ENCODE measurements at places on chromosomes 5 and 9.

DNA sequence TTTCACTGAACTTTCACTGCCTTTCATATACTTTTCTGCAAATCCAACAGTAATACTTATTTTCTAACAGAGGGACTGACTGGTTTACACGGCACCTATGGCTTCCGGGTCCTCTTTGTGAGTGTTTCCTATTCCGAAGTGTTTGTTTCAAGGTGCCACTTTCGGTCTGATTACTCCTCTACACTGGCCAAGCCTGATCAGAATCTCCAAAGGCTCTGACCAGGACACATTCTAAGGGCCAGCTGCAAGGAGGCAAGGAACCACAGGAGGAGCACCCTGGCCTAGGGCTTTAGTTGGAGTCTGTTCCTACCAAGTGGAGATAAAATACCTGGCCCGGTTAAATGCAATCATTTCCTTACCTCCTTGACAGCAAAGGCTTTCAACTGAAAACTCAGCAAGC is 132.1 kb downstream of the GLIS3 start:
- no peak for DNase-seq

DNA sequence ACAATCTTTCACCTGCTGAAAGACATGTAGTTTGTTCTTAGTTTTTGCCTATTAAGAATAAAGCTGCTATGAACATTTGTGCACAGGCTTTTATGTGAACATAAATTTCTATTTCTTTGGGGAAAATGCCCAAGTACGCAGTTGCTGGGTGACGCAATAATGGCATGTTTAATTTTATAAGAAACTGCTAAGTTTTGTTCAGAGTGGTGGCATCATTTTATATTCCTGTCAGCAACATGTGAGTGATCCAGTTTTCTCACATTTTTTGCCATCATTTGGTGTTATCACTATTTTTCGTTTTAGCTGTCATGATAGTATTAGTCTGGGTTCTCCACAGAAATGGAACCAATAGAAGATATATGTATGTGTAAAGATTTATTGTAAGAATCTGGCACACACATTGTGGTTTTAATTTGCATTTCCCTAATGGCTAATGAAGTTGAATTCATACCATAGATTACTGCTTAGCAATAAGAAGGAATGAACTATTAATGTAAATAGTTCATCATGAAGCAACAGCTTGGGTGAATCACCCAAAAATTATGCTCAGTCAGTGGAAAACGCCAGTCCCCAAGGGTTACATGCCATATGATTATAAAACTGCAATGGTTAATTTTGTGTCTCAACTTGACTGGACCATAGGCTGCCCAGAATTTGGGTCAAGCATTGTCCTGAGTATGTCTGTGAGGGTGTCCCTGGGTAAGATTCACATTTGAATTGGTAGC is 358.6 kb downstream of the MSX2 start:
- DNase-seq = no peak

- no peak for DNase-seq
Measured at GRCh38 chr5:20572614-20573013, 584.6 kb upstream of the CDH18 start.

DNA sequence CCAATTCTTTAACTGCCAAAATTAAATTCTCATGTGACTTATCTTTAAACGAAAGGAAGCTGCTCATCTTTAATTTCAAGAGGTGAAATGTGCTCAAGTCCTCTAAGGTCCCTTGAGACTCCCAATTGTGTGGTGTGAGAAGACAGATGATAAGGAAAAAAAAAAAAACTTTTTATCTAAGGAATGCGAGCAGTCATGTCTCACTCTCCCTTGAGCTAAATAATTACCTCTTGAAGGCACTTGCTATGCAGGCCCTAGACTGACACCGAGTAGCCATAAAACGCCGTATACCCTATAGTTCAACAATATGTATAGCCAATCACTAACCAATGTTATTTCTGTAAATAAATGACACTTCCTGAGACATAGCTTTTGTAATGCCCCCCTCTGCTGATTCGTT is 1.5 kb upstream of the DTWD2 start:
- DNase-seq = no peak

DNA sequence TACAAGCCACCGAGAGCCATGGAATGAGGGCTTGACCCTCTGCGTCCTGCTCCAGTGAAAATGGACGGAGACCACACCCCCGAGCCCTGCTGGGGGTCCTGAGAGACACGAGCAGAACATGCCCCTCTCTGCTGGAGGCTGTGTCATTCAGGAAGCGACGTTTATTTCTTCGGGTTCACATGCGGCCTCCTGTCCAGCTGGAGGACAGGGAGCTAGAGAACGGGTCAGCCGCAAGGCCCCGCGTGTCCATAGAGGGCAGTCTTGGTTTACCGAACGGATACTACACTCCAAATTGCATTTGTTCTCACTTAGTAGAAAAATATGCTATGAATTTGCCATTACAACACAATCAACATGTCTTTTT is 36.1 kb downstream of the MRPL36 start:
- DNase-seq = no peak

DNA sequence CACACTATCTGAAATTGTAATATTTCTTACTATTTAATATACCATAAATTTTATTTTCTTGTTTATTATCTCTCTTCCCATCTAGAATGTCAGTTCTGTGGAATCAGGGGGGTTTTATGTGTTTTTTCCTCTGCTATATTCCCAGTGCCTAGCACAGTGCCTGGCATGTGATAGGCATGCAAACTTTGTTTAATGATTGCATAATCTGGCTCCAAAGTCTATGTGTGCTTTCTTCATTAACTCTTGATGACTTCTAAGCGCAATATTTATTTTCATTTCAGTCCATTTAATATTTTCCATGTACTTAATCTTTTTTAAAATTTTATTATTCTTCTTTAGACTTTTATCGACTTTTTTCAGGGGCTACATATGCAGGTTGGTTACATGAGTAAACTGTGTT is 60.4 kb upstream of the CDK5RAP2 start:
- DNase-seq = no peak

- no peak for DNase-seq
Measured at GRCh38 chr5:170148430-170149205, 42.9 kb downstream of the FOXI1 start.

GRCh38 chr5:14696057-14696456 is 31.5 kb downstream of the OTULIN start:
- DNase-seq = no peak

DNA sequence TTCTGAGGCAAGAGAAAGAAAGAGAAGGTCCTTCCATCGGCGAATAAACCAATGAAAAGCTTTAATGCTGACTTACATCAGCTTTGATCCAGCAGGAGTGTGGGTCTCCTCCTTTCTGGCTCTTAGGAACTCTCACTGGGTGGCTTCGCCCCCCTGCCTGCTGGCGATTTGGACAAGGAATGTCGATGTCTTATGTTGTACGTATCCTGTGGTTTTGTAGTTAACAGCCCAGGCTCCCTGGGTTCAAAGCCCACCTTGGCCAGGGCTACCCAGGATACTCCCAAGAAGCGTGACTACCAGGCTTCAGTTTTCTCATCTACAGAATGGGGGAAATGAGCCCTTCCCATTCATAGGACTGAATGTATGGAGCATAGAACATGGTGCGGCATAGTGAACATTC is 124.2 kb downstream of the ROR2 start:
- no peak for DNase-seq

- no peak for DNase-seq
Measured at GRCh38 chr9:107239474-107239873, 43.6 kb upstream of the RAD23B start.

- no peak for DNase-seq
Measured at GRCh38 chr5:87185838-87186237, 81.8 kb upstream of the RASA1 start.

DNA sequence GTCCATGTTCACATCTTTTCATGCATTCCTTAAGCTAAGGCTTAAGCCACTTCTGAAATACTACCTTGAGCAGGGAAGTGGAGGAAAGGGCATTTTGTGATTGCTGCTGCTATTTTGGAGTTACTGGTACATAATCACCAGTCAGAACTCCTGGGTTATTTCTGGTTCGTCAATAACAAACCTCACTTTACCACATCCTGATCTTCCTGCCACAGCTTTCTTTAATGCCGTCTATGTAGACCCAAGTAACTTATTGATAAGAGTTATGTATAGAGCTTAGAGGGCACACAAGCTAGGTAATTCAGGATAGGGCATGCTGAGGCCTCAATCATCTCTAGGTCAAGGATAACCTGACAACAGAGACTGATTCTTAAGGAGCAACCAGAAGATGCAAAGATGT is 120.7 kb downstream of the DOCK8 start:
- no peak for DNase-seq

- DNase-seq = no peak
Measured at GRCh38 chr9:94791435-94791834, 64.9 kb downstream of the AOPEP start.

DNA sequence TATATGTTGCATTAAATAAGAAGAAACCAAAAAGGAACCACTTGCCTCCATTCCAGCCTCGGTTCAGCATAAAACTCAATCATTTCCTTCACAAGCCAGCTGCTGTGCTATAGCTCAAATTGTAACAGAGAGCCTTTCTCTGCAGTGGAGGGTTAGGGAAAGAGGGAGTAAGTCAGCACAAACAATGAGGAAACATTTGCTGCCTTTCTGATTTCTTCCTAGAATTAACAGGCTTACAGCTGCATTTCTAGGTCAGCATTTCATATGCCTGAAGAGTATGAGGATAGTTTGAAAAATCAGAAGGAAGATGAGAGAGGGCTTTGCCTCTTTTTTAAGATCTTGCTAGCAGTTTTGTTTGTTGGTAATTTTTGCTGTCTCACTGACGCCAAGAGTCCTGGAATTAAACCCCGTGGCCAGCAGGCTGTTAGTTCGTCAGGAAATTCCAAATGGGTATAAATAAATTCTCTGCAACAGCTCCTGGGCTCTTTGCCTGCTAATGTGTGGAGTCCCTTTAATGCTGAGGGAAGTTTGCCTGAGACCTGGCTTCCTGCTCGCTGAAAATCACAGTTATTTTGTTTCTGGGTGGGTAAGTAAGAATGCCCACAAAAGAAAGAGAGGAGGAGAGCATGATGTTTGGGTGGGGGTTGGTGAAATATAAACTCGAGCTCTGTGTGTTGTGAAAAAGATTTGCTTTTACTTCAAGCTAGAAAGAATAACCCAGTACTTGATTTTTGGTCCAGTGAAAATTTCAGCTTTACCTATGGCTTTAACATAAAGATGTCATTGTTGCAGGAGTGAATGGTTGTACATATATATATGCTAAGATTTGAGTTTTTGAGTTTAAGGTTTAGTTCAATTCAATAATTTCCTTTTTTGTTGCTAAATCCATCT is 148.1 kb upstream of the DMRT1 start:
- DNase-seq = peak; percentile 65

DNA sequence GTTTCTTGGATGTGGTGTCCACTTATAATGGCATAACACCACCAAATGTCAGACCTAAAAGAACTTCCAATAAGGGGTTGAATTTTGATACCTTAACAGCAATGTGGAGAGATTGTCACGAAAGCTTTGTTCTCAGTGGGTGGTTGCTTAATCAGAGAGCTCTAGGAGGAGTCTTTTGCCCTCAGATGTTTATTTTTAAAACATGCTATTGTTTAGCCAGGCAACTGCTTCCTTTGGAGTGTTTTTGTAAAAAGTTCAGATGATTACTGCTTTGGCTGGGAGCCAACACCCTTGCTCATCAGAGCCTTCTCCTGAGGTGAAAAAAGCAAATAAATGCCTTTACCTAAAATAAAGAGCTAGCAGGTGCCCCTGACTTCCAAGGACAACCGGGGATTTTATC is 65.0 kb downstream of the SLC1A1 start:
- DNase-seq = no peak

- no peak for DNase-seq
Measured at GRCh38 chr5:5293029-5293428, 129.4 kb upstream of the ICE1 start.

DNA sequence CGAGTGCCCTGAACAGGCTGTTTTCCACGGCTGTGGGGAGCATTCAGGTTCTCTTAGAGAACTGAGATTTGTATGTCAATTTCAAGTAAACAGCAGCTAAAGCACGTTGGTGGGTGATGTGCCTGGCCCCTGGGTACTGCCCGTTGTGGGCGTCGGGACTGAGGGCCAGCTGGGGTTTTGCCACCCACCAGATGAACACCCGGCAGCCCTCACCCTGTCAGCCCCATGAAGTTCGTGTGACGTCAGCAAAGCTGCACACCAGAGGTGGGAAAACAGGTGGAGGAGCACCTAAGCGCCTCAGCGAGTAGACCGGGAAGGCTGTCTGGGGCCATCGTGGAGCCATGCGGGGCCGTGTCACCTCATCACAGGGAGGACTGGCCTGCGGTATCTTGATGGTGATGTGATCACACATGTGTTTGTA is 9.2 kb downstream of the CEP72 start:
- no peak for DNase-seq

GRCh38 chr9:126636983-126637798 is 23.5 kb downstream of the LMX1B start:
- no peak for DNase-seq

- no peak for DNase-seq
Measured at GRCh38 chr9:8860925-8861324, 1061.3 kb upstream of the DMAC1 start.

GRCh38 chr5:167665841-167666375 is 625.5 kb upstream of the WWC1 start:
- DNase-seq = no peak

DNA sequence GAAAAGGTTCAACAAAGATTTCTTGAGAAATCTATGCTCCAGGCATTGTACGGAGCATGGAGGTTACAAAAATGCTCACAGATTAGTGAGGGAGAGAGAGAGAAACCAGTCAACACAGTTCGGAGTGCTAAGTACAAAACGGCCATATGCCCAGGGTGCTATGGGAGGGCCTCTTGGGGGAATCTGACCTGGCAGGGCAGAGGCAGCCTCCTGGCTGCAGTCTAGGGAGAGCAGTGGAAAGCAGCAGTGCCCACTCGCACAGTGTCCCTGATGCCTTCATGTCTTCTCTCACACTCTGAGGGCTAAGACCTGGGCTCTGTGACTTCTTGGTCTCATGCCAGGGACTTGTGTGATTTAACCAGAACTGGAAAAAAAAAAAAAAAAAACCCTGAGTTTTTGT is 29.8 kb upstream of the SMC5 start:
- no peak for DNase-seq

GRCh38 chr5:43168175-43168574 is 23.9 kb upstream of the NIM1K start:
- no peak for DNase-seq

DNA sequence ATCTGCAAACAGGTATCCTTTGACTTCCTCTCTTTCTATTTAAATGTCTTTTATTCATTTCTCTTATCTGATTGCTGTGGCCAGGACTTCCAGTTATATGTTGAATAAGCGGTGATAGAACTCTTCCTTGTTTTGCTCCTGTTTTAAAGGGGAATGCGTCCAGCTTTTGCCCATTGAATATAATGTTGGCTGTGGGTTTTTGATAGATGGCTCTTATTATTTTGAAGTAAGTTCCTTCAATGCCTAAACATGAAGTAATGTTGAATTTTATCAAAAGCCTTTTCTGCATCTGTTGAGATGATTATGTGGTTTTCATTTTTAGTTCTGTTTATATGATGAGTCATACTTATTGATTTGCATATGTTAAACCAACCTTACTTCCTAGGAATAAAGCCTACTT is 300.5 kb upstream of the CTNND2 start:
- DNase-seq = no peak

DNA sequence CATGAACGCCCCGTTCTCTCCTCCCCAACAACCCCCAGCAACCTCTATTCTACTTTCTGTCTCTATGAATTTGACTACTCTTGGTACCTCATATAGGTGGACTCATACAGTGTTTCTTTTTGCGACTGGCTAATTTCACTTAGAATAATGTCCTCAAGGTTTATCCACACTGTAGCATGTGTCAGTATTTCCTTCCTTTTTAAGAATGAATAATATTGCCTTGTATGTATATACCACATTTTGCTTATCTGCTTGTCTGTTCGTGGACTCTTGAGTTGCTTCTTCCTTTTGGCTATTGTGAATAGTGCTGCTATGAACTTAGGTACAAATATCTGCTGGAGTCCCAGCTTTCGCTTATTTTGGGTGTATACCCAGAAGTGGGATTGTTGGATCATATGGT is 42.7 kb downstream of the IQGAP2 start:
- DNase-seq = no peak

Measured in anterior cingulate cortex (tissue), 58 donors.